Stimulated activated CD8-positive, alpha-beta memory T cell treated with anti-CD3 and anti-CD28 coated beads, Interleukin-4, amount 100 ng/mL, for 48 hours (primary cell): ENCODE measurements at places on chromosomes 6 and 20.

DNA sequence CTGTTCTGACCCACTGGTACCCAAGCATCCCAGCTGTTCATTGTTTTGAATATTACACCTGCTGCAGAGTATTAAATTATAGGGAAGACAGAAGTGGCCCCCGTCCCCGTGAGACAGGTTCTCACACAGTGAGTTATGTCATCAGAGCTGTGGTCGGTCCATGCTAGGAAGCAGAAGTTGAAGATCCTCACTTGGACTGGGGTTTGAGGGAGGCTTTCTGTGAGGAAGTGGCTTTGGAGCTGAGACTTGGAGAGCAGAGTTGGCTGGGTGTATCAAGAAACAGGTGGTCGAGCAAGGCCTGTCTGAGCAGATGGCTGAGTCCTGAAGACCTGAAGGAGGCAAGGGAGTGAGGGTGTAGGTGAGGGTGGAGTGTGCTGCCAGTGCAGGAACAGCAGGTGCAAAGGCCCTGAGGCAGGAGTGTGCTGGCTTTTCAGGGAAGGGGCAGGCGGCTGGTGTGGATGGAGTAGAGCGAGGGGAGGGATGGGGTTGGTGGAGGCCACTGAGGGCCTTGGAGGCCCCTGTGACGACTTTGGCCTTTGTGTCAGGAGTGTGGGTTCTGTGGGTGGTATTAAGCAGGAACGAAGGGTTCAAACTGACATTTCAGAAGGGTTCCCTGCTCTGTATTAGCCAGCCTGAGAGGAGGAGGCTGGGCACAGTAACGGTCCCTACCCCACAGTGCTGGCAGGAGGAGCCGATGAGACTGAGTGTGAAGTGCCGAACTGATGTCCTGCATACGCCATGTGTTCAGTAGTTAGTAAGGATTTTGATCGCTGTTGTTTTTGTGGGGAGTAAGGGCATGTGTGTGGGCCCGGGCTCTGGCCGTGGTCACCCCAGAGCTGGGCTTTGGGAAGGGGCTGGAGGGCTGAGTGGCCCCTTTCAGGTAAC is 11.8 kb downstream of the SRC start:
- no peak for DNase-seq

GRCh38 chr6:3732345-3733141 is 19.0 kb downstream of the PXDC1 start:
- peak; percentile 80 for DNase-seq

- no peak for DNase-seq
Measured at GRCh38 chr20:56163806-56164205, 84.7 kb upstream of the MC3R start.

- DNase-seq = no peak
Measured at GRCh38 chr6:3036861-3037637, 31.2 kb upstream of the RIPK1 start.

DNA sequence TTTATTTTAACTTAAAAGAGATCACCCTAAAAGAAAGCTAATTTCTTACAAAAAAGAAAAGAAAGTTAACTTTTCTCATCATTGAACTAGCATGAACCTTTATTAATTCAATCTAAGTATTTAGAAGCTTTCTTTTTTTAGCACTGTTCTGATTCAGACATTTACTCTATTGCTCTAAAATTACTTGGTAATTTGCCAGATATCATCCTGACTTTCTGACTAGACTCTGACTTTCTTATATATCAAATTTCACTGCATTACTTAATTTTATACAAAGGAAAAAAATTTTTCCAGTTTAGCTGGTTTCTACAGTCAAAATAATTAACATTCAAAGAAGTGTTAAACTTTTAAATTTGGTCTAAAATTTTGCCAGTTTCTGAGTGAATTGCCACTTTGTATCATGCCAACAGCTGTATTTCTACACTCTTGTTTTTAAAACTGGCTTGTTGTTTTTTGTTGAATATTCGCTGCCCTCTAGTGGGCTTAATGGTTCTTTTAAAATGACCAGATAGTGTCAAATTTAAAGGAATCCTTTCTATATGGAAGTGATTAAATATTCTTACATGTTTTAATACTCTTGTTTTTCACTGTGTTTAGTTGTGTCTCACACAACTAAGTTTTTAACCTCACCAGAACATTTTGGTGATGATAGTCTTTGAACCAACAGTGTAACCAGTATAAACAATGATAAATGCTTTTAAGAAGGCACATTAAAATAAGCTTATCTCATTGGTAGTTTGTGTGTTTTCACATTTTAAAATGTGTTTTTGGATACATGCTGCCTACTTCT is 102.0 kb downstream of the POPDC3 start:
- no peak for DNase-seq
